ENCODE measurements at places on chromosomes 16 and 17.

DNA sequence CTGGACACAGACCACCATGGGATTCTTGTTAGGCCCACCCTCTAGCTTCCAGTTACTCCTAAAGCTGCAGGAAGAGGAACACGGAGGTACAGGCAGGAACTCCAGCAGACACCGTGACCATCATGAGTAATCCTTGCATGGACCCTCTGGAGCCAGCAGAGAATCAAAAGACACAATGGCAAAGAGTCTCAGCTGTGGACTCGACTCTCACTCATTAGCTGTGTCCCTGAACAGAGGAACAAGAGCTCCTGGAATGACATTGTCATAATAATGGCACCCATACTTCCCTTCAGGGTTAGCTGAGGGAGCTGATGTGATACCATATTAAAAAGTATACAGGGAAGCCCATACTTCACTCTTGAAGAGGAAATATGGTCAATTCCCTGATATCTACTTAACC is 176.3 kb upstream of the ASIC2 start:
- no peak for DNase-seq

GRCh38 chr16:26019381-26020242 is 327.9 kb downstream of the HS3ST4 start:
- DNase-seq = no peak

DNA sequence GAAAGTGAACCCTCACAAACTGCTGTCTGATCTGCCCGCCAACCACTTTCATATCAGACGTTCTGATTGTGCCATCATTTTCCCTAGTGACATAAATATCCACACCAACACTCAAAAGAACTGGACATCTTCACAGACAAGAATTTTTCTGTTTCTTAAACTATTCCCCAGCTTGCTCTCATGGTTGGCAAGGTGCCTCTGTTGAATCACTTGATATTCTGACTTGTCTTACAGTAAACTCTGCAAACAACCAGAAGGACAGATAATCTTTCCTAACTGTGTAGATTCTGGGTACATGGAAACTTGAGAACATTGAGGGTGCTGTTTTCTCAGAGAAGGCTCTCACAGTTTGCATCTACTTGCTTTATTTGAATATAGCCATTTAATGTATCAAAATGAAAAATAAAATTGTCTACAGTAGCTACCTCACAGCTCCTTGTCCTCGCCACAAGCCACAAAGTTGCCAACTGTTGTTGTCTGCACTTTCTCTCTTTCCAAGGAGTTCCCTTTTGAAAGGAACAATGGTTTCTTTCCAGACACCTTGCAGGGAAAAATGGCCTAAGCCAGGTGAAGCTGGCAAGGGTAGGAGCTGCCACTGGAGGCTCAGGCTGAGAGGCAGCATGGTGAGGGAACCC is 46.0 kb upstream of the ADAMTS18 start:
- no peak for DNase-seq

DNA sequence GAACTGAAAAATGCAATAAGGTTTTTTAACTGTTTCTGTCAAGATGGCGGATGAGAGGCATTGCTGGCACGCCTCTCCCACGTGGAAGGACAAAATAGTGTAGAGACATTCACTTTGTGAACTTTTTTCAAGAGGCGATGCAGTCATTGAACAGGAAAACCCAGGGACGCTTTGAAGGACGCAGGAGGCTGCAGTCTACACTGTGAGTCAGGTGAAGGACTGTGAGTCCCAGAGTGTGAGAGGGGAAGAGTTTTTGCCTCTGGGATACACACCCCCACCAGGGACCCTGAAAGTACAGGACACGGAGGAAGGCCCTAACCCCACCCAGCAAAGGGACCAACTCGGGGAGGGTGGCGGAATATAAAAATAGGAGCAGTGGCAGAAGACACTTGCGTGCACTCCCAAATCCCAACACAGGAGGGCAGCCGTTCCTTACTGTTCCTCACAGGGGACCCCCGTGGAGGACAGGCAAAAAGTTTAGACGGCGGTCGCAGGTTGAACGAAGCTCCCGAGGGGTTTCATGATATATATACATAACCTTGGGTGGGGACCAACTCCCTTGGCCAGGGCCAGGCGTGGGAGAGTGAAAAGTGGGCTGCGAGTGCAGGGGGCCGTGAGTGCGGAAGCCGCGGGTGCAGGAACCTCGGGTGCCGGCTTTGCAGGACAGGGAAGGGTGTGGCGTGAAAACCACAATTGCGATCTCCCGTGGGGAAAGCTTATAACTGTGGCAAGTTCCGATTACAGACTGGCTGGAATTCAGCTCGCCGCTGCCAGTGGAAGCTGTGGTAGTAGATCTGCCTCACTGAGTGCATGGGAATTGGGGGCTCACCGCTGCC is 82.0 kb upstream of the ALOX12 start:
- peak; percentile 24 for DNase-seq

GRCh38 chr16:29806641-29807425 is 504 bp downstream of the MAZ start:
- peak; percentile 25 for DNase-seq

DNA sequence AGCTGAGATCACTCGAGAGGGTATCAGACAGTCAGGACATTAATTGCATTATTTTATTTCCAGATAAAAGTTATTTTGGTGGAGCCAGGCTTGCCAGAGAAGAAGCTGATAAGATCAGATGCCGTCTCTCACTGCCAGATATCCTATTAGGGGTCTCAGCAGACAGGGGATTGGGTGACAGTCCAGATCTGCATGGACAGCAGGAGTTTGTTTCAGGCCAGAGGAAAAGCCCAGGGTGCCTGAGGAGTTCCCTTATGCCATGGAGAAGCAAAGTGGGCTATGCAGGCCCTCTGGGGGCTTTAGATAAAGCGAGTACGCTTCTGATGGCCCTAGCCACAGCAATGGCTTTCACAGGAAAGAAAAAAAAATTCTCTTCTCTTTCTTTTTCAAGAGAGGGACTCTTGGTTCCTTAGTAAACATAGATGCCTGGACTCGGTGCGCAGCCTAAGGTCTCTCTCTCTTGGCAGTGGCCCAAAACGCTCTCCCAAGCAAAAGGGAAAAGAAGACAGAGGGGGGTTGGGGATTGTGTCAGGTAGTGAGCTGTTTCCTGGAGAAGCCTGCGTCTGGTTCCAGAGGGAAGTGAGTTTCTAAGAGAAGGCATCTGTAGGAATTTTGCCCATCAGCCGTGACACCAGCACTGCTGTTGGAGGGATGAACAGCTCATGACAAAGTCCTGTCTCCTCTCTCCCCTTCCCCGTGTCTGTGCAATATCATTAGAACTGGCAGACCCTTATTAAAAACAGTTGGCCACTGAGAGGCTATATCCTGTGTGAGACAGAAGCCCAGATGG is 166.3 kb upstream of the FOXF1 start:
- no peak for DNase-seq

DNA sequence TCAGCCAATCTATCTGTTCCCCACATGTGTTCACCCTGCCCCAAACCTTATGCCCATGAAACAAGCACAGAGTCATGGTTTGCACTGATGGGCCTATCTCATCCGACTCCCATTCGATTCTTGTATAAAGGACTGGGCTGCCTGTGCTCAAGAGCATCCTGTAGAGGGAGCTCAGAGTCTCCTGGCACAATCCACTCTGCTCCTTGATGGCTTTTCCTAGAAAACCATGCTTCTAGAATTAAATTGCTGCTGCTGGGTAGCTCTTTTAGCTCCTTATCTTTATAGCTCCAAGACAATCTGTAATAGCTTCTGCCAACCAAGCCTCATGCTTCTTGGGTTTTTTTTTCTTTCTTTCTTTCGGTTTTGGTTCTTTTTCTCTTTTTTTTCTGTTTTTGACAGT is 9.7 kb downstream of the ZNF19 start:
- peak; percentile 23 for DNase-seq

- DNase-seq = no peak
Observed at GRCh38 chr16:57643910-57644309, 15.5 kb downstream of the ADGRG1 start.

DNA sequence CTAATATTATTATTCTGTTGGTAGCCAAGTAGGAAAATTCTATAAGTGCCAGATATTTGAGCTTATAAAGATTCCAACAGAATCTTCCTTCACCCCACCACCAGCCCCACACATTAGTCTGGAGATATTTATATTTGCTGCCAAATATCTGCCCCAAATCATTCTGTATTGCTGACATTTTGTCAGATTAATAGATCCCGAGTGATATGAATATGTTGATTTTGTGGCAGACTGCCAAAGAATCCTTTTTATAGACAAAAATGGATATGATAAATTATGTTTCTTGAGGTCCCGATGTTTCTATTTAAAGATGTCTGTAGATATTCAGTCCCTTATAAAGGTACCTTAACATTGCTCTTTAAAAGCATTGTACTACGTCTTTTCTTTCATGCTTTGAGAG is 162.2 kb upstream of the KCNJ16 start:
- DNase-seq = no peak

GRCh38 chr16:46882304-46882939 is 1.7 kb upstream of the GPT2 start:
- DNase-seq = no peak

GRCh38 chr17:64066716-64067115 is 46.3 kb upstream of the ICAM2 start:
- DNase-seq = no peak

GRCh38 chr17:17792551-17793377 is 44.0 kb downstream of the SREBF1 start:
- peak; percentile 67 for DNase-seq

GRCh38 chr16:167122-167690 is 1.4 kb downstream of the HBM start:
- DNase-seq = no peak

GRCh38 chr16:21603928-21604327 is 4.6 kb downstream of the METTL9 start:
- DNase-seq = no peak

- no peak for DNase-seq
Observed at GRCh38 chr16:12330946-12331345, 354.4 kb downstream of the SNX29 start.

GRCh38 chr16:9002042-9002441 is 38.3 kb upstream of the USP7 start:
- no peak for DNase-seq

DNA sequence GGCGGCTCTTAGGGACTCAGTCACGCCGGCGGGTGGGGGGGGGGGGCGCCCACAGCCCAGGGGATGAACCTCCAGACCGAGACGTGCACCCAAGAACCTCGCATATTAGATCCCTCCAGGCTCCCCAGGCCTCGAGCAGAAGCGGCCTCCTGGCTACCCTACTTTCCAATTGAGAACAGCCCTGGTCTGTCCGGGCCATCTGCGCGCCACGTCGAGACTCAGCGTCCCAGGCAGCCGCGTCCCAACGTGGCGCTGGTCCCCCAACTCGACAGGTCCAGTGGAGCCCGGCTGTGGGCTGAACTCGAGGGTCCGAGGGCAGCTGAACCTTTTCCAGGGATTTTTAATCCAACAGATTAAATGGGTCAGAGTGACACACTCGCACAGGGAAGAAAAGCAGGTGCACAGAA is 2.3 kb upstream of the IRX3 start:
- no peak for DNase-seq

- DNase-seq = no peak
Observed at GRCh38 chr16:21267298-21267697, 10.8 kb downstream of the CRYM start.

DNA sequence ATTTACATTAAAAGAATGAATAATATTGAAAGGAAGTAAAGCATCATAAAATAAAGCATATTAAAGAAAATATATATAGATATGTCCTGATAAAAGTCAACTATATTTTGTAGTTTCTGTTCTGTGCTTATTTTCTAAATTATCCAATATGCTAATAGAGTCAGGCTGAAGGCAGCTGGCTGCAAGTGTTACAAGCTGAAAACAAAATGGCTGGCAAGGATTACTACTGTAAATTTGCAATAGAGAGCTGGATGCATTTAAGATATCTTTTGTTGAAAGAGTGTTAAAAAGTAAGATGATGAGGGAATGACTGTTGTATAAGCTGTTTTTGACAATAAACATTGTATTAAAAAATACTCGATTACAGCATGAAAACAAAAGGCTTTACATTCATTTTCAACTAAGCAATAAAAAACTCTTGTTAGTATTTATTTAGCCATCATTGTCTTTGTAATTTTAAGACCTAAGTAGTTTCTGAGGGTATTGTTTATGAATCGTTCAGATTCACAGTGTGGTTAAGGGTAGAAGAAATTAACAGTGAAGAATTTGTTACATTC is 76.3 kb downstream of the TANC2 start:
- DNase-seq = peak; percentile 25

- no peak for DNase-seq
Observed at GRCh38 chr16:64370112-64370511, 751.8 kb downstream of the CDH11 start.

DNA sequence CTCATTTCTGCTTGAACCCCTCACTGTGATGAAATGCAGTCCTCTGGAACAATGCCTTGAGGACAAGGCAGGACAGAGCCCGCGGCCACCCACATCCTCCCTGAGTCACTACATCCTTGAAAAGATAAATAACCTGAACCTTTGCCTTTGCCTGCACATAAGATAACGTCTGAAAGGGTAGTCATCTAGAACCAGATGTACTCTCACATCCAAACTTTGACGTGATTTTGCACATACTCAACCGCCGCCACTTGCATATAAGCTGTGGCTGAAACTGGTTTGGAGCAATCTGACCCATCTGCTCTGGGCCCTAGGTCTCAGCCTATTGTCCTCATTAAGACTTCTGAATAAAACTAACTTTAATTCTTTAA is 252.1 kb downstream of the PHKB start:
- DNase-seq = no peak

GRCh38 chr17:7445619-7445968 is 733 bp downstream of the CHRNB1 start:
- no peak for DNase-seq

DNA sequence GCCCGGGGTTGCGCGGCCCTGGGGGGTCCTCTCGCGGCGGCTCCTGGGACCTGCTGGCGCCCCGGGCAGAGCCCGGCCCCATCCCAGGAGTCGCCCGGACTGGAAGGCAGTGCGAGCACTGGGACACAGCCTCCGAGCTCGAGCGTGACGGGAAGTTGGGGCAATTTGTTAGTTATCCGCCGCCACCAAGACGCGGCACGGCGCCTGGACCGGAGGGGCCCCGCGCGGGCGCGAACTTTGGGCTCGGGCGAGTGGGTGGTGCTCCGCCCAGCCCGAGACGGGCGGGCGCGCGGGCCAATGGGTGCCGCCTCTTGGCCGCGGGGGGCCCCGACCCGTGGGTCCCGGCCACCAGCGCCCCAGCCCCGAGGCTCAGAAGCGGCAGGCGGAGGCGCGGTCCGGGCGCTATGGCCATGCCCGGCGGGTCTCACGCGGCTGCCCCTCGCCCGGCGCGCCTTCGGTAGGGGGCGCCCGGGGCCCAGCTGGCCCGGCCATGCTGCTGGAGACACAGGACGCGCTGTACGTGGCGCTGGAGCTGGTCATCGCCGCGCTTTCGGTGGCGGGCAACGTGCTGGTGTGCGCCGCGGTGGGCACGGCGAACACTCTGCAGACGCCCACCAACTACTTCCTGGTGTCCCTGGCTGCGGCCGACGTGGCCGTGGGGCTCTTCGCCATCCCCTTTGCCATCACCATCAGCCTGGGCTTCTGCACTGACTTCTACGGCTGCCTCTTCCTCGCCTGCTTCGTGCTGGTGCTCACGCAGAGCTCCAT is at the start of gene ADORA2B:
Gene ADORA2B (plus strand): TSS at position 372 of the 768 bp plus-strand sequence. CDS start 119 bp downstream, at position 491.
- DNase-seq = peak; percentile 11

GRCh38 chr17:69954241-69954925 is 120.6 kb upstream of the KCNJ16 start:
- DNase-seq = no peak

- DNase-seq = no peak
Observed at GRCh38 chr17:75459590-75460267, 3.3 kb downstream of the TMEM94 start.

- DNase-seq = no peak
Observed at GRCh38 chr17:15220785-15221184, 44.3 kb downstream of the PMP22 start.

GRCh38 chr17:82593590-82594087 is 54.6 kb downstream of the WDR45B start:
- DNase-seq = no peak

Measured in NCI-H1694 treated with DMSO at 0.1 percent for 48 hours (cell line).